ENCODE measurements at places on chromosomes 7 and 10.
A peak's percentile ranks its signal among the peaks of the same experiment; 100 is the strongest.

DNA sequence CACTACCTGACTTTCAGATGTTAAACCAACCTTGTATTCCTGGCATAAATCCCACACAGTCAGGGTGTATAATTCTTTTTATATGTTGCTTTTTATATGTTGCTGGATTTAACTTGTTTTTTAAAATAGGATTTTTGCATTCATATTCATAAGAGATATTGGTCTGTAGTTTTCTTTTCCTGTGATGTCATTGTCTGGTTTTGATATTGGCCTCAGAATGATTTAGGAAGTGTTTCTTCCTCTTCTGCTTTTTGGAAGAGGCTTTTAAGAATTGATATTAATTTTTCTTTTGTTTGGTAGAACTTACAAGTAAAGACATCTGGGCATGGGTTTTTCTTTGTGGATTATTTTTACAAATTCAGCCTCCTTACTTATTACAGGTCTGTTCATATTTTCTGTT is 93.1 kb downstream of the CARD11 start:
- no peak for DNase-seq

- DNase-seq, result no peak
These were observed 20.2 kb downstream of the HPS6 start for GRCh38 chr10:102085336-102085735.

DNA sequence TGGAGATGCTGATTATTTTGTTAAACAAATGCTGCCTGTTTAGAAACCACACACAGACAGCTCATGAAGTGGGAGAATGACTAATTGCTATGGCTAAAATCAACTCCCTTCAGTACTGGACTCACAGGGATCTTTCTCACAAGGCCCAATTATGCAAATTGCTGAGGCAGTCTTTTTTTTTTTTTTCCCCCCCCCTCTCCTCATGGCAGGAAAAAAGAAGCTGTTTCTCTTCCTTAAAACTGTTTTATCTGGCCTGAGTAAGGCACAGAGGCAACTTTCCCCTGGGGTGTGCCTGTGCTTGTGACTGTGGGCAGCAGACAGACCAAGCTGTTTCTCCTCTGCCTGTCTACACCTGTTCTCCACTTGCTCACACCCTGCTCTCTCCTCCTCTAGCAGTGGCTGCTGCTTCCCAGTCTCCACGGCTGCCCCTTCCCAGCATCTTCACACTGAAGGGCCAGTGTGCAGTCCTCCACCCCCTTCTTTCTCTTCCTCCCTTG is 65.4 kb upstream of the STEAP1B start:
- peak; percentile 81 for DNase-seq

DNA sequence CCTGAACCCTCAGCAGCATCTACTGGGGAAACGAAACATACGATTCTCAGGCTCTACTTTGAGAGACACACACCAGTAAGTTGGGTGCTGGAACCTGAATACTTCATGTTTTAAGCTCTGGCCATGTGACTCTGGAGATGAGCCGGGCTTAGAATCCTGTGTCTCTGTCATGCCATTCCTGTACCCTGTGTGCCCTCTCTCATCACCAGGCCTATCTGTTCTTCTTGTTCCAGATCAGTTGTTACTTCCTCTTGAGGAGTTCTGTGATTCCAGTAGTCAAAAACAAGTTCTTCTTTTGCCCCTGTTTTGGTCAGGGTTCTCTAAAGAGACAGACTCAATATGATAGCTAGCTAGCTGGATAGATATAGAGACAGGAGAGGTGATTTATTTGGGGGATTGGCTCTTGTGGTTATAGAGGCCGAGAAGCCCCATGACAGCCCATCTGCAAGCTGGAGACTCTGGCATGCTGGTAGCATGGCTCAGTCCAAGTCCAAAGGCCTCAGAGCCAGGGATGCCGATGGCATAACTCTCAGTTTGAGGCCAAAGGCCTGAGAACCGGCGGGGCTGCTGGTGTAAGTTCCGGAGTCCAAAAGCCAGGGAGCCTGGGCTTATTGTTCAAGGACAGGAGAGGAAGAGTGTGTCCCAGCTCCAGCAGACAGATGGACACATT is 54.3 kb downstream of the CHN2 start:
- DNase-seq, result no peak

DNA sequence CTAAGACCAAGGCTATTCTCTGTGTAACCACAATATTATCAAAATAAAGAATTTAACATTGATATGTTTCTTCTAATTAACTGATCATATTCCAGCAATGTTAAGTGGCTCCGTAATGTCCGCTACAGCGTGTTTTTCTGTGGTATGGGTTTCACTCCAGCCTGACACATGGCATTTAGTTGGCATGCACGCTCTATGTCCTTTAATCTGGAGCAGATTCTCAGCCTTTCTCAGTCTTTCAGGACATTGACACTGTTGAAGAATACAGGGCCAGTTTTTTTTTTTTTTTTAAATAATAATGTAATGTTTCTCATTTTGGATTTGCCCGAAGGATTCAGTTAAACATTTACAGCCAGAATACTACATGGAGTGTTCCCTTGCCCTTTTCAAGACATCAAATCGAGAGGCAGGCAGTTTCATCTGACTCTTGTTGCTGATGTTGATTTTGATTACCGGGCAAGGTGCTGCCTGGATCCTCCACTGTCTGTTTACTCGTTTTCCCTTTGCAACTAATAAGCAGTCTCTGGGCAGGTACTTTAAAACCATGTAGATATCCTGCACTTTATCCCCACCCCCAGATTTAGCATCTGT is 97.5 kb upstream of the GJD4 start:
- no peak for DNase-seq

DNA sequence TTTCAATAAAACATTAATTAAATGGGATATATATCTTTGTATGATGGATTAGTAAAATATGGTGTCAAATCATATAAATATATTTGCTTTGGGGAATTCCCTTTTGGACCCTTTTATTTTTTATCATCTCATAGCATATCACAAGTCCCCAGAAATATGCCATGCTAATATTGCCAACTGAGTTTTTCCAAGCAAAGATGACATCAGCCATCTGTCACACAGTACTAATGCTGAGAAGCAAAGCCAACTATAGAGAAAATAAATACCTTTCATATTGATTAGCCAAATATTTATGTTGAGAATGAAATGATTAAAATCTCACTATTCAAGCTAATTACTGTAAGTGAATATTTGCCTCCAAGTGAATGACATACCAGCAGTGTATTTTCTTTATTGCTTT is 575.3 kb downstream of the ETV1 start:
- DNase-seq, result no peak

GRCh38 chr10:69731184-69731583 is 70.5 kb upstream of the COL13A1 start:
- DNase-seq, result no peak

DNA sequence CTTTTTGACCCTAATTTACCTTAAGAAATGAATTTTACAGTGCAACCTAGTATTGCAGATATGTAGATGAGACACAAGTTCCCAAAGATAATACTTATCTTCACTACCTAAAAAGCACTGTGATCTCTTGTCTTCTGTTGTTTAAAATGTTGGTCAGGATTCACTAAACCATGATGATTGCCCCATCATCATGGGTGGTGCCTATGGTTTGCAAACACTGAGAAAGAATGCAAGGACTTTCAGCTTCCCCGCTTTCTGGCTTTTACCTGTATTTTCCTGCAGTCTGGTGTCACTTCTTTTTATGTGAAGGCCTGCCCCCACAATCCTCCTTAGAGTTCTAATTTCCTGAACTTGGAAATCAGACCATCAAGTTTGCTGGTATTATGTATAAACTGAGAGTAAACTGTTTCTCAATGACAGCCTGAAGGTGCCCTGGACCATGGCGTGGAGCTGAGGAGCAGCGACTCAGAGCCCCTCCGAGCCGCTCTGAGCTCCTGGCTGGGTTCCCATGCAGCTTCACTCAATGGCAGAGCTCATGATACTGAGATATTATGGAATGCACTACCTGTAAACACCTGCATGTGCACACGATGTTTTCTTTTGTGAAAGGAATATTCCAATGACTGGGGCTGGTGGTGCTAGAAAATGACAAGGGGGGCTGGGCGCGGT is 118.4 kb upstream of the EFCAB10 start:
- DNase-seq, result no peak

GRCh38 chr10:80498833-80499741 is 38.6 kb upstream of the SH2D4B start:
- DNase-seq, result peak; percentile 95

DNA sequence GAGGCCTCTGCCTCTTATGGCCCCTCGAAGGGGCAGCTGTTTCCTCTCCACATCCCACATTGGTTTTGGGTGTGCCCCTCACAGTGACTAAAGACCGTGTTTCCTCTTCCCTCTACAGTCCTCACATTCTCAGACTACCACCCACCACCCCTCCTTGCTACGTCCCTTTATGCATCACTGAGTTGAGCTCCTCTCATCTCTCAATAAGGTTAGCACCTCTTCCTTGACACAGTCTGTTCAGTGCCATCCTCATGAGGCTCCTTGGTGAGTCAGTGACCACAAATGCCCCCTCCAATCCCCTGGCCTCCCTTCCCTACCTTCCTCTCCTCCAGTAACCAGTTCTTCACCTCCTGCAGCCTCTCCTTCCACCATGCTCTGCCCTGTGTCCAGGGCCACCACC is 239.1 kb upstream of the MYO3A start:
- no peak for DNase-seq

GRCh38 chr10:85851325-85851724 is 515.3 kb downstream of the GRID1 start:
- DNase-seq, result peak; percentile 40

GRCh38 chr10:27457966-27458365 is 46.1 kb upstream of the RAB18 start:
- DNase-seq, result no peak

- DNase-seq, result peak; percentile 82
These were observed 169.1 kb downstream of the PTEN start for GRCh38 chr10:88032566-88032965.

- DNase-seq, result peak; percentile 17
These were observed 681.3 kb downstream of the TNS3 start for GRCh38 chr7:46900312-46901263.

GRCh38 chr10:42767906-42768305 is 14.7 kb upstream of the BMS1 start:
- no peak for DNase-seq

DNA sequence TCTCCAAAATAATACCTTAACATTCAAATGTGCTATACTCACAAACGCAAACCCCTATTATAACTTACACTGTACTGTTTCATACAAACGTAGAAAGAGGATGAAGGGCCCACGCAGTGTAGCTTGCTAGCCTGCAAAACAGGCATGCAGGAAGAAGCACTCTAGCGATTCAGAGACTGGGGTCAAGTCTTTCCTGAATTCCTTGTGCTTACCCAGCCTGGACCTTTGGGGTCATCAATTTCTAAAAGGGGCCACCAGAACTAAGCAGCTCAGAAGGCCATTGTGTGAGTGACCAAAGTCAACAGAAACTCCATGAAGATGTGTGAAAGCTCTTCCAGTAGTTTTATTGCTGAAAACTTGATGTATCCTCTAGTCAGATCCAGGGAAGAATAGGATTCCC is 111.9 kb downstream of the SVIL start:
- DNase-seq, result no peak

DNA sequence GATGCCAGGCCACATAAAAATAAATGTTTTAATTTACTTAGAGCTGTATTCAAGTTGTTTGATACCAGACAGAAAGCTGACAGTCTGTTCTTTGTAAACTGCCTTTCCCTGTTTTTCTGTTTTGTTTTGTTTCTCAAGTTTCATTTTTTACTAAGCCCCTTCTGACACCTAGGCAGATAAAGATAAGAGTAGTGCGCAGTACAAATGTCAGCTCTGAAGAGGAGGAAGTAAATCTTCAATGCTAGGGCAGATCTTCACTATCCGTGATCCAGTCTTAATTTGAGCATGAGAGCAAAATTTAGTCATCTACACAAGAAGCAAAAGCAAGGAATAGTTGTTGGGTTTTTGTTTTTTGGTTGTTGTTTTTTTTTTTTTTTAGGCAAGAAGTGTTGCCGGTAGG is 27.3 kb downstream of the MTURN start:
- DNase-seq, result no peak

- DNase-seq, result peak; percentile 83
These were observed 221.3 kb downstream of the ARHGAP12 start for GRCh38 chr10:31707093-31708039.

DNA sequence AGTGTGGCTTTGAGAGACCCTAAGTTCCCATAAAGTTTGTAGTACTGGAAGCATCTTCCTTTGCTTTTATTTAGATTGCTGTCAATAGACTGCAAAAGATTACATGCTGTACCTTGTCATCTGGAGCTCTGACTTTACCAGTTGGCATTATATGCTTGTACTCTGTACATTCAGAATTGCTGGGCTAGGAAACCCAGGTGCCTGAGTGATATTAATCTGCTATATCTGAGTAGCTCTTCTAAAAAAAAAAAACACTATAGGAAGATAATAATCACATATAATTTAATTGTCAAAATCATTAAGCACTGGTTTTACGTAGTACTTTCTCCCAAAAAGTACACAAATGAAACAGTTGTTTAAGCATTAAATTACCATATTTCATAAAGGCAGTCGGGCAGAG is 12.3 kb downstream of the GATA3 start:
- DNase-seq, result no peak

- DNase-seq, result peak; percentile 29
These were observed 70.9 kb downstream of the GCC1 start for GRCh38 chr7:127514499-127514898.

DNA sequence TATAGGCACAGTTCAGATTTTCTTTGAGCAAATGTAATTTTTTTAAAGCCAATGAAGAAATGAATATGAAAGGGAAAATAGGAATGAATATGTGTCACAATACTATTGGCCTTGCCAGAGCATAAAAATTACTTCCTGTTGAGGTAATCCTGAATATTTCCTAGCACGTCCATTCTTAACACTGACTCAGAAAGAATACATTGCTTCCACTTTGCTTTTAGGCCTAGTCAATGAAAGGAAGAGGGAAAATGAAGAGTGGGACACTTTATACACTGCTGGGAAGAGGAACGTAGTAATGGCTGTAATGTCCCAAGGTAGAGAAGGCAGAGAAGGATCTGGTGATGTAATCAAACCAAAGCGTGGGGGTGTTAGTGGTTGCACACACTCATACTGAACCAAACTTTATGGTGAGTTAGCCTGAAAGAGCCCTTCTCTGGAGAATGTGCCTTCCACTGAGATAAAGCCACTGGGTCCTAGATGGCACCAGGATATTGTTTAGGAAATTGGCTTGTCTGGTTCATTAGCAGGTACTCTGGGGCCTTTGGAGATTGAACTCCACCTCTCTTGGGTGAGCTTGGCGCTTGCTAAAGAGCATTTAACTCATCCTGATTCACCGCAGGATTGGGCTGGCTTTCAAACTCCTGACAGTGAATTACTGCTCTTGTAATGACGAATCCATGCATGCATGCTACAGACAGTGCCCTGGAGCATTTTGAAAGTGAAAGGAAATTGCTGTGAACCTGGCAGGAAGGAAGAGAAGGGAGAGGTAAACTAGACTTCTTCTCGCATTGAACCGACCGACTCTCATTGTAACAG is 254.9 kb downstream of the KIAA1217 start:
- DNase-seq, result peak; percentile 95
